Effector CD4-positive, alpha-beta T cell (primary cell): ENCODE measurements at places on chromosomes 13 and 19.

DNA sequence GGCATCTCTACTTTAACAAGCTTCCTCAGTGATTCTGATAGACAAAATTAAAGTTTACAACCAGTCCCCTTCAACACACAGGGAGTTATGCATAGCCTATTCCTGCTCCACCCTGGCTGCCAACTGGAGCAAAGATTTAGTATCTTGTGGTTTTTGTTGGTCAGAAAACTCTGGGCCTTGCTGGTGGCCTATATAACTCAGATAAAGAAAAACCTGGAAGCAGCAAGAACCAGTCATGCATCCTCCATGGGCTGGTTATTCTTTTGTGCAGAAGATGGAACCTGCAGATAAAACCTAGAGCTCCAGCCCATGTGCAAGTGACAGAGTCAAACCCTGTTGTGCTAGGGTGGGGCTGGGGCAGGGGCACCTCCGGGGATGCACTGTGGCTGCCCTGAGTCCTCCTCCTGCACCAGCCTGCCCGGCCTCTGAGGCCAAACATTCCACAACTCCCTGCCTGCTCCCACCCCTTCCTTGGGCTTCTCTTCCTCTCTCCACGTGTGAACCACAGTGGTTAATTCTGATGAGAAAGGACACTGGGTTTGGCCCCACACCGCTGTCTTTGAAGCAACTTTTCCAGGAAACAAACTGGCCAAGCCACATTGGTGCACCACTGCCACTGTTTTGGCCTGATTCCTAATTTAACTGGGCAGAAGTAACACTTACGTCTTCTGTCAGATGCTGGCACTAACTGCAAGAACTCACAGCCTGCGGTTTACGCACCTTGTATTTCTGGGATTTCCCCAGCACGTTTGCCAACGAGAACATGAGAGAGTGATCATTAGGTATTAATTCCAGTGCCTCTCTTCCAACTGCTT, 23.3 kb upstream of the GGACT start:
- DNase-seq: no peak

- no peak for DNase-seq
These were observed 7.8 kb downstream of the ACP4 start for GRCh38 chr19:50797781-50798658.

- peak; percentile 60 for DNase-seq
These were observed 108.6 kb upstream of the DOCK9 start for GRCh38 chr13:99086267-99087097.

DNA sequence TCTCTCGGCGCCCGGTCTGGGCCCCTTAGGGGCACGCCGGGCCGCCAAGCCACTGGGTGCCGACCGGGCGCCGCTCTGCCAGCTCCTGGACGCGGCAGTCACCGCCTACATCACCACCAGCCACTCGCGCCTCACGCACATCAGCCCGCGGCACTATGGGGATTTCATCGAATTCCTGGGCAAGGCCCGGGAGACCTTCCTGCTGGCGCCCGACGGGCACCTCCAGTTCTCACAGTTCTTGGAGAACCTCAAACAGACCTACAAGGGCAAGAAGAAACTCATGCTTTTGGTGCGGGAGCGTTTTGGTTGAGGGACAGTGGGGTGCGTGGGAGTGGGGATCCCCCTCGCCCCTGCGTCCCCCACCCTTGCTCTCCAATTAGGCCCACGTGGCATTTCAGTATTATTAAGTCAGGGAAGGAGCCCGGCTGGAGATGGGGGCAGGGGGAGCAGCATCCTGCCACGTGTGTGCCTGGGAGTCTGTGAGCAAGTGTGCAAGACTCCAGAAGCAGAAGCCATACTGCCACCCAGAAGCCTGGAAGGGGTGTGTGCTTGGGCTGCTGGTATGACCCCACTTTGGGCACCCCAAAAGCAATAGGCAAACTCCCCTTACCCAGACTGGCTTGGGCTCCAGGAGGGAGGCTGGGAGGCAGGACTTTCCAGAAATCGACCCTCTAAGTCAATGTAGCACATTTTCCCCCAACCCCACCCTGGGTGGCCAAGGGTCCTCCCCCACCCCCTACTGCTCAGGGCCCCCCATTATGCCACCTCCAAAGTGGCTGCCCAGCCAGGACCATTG, 35.7 kb downstream of the ZSWIM4 start:
- no peak for DNase-seq

DNA sequence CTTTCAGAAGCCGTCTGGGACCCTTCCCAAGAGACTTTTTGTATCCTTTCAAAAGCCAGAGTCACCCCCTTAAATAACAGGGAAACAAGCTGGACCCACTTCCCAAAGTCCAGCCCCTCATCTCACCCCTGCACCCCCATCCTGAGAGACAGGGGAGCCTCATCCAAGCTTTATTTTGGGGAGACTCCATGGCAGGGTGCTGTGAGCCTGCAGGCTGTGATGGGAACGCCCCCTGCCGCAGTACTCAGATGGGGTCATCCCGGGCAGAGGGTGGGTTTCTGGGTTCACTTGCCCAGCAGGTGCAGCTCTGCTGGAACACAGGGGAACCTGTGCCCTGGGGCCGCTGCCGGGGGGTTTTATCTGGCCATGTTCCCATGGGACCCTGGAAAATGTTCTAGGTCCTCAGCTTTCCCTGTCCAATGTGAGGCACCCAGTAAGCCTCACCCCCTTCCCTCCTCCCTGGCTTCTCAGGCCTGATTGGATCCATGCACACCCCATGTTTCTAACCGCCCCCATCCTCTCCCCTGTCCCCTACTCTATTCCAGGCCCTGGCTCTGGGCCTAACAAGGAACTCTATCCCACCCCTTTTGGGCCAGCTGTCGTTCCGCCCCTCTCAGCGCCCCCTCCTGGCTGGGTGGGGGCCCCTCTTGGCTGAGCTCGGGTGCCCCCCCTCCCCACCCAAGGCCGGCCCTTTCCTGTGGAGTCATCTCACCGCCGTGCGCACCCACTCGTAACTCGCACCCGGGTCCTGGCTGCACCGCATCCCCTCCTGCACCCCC, 1.0 kb downstream of the HIF3A start:
- DNase-seq: no peak

GRCh38 chr13:31246918-31247317, 47.1 kb downstream of the B3GLCT start:
- DNase-seq: no peak

- no peak for DNase-seq
These were observed 11.9 kb upstream of the SPIB start for GRCh38 chr19:50406829-50407228.

DNA sequence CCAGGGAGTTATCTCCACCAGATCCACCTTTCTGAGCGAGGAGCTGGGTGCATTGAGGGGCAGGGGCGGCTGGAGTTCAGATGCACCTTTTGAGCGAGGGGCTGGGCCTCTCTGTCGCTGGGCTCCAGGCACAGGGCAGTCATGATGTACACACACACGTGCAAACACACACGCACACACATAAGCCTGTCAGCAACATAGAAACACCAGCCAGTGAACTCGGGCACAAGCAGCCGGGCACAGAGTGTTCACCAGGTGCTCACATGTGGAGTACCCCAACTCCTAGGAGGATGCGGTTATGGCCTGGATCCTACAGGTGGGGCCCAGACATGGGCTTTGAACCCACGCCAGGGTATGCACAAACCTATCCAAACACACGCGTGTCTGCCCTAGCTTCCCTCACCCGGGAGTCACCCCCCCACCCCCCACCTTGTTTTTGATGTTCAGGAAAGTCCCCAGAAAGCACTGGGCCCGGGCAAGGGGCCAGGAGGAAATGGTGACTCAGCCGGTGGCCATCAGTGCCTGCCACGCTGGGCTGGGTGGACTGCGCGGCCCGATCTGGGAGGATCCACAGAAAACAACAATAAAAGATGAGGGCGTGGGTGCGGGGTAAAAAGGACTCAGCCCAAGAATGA, 13.3 kb downstream of the ARRDC2 start:
- DNase-seq: peak; percentile 72

- DNase-seq: no peak
These were observed 12.1 kb upstream of the URAD start for GRCh38 chr13:28000567-28000966.

GRCh38 chr19:12867120-12868099, 13.8 kb downstream of the DNASE2 start:
- peak; percentile 25 for DNase-seq

GRCh38 chr13:59247171-59247570, 916.6 kb downstream of the DIAPH3 start:
- DNase-seq: no peak

DNA sequence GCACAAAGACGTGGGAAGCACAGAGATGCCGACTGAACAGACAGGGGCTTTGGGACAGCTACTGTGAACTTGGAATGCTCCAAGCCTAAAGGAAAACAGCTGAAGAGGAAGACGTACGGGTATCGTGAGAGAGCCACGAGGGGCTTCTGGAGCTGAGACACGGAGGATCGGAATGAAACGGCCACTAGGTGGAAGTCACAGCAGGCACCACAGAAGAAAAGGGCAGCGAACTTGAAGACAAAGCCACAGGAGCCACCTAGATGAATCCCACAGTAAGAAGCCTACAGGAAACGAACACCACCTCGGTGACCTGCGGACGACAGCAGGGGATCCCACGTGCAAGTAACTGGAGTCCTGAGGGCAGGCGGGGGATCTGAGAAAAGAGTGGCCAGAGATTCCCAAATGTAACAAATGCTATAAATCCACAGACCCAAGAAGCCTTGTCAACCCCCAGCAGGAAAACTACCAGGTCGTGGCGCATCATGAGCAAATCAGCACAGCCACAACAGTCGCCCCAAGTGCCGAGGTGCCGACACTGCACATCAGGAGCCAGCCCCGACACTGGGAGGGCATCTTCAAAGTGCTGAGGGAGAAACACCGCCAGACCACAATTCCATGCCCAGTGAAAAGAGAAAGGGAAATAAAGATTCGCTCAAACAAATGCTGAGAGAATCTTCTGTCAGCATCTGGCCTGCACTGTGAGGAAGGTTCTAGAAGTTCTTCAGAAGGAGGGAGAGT, 39.3 kb upstream of the ISYNA1 start:
- no peak for DNase-seq

GRCh38 chr13:67120872-67121531, 109.1 kb downstream of the PCDH9 start:
- no peak for DNase-seq

GRCh38 chr13:86591862-86592261, 792.6 kb upstream of the SLITRK6 start:
- no peak for DNase-seq

GRCh38 chr19:33515921-33516320, 5.7 kb downstream of the PEPD start:
- DNase-seq: no peak

DNA sequence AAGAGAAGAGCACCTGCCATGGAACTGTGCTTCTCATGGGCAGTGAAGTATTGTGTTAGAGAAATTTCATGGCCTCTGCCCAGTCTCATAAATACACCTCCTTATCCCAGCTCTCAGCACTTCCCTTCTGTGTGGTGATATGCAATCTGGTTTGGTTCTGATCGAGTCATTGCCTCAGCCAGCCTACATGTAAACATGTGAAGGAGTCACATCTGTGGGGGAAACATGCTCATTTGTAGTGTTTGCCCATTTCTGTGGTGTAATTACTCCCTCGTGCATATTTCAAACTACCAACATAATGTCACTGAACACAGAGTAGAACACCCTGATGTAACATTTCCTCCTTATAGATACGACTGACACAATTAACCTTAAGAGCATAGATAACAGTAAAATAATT, 183.0 kb downstream of the DCT start:
- DNase-seq: no peak

GRCh38 chr19:15177269-15178116, 23.3 kb downstream of the NOTCH3 start:
- DNase-seq: peak; percentile 78

DNA sequence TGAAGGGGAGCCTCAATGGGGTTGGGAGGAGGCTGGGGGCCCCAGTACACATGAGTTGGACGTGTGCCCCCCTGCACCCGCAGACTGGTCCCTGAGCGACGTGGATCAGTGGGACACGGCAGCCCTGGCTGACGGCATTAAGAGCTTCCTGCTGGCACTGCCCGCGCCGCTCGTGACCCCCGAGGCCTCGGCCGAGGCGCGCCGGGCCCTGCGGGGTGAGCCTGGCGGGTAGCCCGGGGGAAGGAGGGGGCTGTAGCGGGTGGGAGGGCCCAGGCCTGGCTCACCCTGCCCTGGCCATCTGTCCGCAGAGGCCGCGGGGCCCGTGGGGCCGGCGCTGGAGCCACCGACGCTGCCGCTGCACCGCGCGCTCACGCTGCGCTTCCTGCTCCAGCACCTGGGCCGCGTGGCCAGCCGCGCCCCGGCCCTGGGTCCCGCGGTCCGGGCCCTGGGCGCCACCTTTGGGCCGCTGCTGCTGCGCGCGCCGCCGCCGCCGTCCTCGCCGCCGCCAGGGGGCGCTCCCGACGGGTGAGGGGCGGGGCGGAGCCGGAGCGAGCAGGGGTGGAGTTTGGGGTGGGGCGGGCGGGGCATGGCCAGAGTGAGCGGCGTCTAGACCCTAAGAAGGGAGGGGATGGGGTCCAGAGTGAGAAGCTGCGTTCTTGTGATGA, 8.1 kb downstream of the PIK3R2 start:
- DNase-seq: peak; percentile 78

GRCh38 chr13:40344270-40345148, 321.9 kb downstream of the FOXO1 start:
- no peak for DNase-seq

GRCh38 chr19:16899566-16900075, 10.8 kb downstream of the F2RL3 start:
- DNase-seq: no peak

GRCh38 chr19:33486407-33486806, 35.2 kb downstream of the PEPD start:
- DNase-seq: no peak

DNA sequence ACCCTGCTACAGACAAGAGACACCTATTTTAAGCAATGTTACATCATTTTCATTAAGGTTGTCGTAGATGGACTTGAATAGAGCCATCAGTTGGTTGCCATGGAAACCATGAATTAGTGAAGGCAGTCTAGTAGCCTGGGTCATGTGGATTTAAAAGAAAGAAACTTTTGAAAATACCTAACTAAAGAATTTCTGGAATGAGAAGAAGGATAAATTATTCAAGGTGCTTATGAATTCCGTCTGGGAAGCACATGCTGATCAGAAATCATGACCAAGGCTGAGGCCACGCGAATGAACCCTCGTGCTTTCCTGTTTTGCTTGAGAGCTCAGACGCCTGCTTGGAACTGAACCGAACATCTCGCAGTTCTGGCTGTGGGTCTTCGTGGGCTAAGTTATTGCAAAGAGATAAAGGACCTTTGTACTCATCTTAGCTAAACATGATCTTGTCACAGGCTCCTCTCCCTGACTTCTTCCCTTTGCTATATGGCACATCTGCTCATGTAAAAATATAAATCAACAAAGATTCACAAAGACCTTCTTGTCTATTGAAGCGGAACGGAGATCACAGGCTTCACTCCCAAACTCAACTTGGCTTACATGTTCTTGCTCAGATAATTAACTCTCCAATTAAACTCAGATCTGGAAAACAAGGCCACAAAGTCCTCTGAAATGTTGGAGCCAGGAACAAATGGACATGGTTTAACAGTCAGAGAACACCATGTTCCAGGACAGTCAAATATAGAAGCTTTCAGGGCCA, 140.2 kb downstream of the NUFIP1 start:
- no peak for DNase-seq

DNA sequence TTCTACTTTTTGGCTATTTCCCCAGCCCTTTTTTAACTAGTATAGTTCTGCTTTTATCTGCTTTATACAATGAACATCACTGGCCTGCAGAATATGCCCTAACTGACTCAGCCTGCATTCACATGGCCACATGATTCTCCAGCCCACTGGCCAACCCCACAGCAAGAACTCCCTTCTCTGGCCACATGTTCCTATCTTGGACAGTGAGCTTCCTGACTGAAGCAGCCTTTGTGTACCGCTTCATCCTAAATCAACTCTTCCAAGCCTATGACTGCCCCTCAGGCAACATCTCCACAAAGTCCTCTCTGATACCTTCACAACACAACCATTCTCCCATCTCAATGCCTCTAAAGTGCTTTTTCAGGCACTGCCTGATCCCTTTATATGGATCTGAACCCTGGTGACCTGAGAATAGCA, 214.1 kb downstream of the COL4A1 start:
- no peak for DNase-seq
